Fibroblast of skin of scalp (primary cell): ENCODE measurements at places on chromosomes 5 and 9.

GRCh38 chr9:7996558-7996957 is 197.0 kb upstream of the DMAC1 start:
- DNase-seq, result no peak

DNA sequence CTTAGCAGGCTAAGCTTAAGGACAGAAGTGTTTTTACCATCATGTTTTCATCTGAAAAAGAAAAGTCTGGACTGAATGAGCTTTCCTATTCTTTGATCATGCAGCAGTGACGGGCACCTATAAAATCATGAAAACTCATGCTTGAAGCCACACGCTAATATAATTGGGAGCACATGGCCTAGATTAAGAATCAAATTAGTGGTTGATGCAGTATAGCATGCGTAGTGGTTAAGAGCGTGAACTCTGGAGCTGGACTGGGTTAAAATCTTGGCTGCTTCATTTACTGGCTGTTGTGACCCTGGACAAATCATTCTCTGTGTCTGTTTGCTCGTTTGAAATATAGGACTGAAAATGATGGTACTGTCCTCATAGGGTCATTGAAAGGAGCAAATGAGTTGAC is 49.9 kb upstream of the IL13 start:
- no peak for DNase-seq

GRCh38 chr5:40634154-40634553 is 45.6 kb upstream of the PTGER4 start:
- no peak for DNase-seq

DNA sequence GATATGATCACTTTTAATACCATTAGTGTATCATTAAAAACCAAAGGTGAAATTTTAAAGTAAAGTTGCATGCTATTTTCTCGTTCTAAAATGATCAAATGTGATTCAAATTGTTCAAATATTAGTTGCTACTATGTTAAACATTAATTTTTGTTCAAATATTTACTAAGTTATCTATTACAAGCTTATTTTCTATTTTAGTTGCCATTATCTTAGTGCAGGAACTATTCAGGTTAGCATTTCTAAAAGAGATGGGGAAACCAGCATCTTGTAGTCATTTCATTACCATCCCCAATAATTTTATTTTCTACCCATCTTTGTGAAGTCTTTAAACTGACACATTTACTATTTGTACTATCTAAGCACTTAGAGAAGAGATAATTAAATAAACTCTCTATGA is 166.0 kb downstream of the RFX3 start:
- DNase-seq, result no peak

DNA sequence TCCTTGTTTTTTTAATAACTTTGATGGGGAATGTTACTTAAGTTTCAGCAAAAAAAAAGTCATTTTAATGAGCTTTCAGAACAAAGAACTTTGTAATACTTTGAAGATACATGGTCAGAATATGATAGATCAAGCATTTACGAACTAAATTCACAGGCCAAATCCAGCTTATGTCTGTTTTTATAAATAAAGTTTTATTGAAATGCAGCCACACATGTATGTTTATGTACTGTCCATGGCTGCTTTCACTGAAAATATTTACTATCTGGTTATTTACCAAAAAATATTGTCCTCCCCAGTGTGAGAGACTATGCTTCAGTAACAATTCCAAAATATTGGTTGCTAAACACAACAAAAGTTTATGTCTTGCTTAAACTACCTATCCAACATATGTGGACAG is 366.7 kb downstream of the PIK3R1 start:
- no peak for DNase-seq

GRCh38 chr9:17462869-17463464 is 115.9 kb upstream of the SH3GL2 start:
- peak; percentile 67 for DNase-seq

DNA sequence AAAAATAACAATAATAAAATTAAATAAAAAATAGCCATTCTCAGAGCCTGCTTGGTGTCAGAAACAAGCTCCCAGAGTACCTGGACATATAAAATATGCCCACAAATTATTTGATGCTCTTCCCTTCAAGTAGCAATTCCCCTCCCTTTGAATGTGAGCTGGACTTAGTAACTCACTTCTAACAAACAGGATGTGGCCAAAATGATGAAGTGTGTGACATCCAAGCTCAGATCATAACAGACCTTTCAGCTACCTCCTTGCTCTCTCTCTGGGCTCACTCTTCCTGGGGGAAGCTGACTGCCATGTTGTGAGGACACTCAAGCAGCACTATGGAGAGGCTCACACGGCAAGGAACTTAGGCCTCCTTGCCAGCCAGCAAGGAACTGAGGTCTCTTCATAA is 69.0 kb downstream of the SPRY4 start:
- no peak for DNase-seq

DNA sequence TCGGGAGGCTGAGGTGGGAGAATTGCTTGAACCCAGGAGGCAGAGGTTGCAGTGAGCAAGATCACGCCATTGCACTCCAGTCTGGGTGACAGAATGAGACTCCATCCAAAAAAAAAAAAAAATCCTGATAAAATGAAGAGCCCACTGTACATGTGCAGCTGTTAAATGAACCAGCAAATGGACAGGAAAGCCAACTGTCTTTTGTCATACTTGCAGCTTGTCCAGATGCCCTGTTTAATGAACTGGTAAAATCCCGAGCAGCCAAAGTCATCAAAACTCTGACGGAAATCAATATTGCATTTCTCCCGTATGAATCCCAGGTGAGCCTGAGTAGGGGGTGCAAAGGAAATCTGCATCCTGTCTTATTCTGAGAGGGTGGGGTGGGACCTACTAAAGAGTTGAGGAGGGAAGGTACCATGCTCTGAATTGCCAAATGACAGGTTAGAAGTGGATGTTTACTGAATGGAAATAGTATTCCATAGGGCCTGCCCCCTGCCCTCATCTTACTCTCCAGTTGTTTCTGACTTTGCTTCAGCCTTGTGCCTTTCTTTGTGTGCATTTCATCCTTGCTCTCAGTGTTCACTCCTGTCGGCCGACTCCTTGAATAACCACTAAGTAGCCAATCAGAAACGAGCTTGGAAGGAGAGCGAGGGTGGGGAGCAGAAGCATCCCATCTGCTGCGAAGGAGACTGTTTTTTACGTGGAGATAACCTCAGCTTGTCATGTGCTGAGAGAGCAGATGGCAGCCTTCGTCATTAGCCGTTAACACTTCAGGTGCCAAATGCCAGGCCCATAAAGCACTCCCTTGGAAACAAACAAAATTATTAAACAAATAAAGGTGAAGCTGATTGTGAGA is 45.7 kb upstream of the CFAP157 start:
- no peak for DNase-seq

GRCh38 chr9:19173598-19174125 is 46.4 kb upstream of the PLIN2 start:
- peak; percentile 16 for DNase-seq

DNA sequence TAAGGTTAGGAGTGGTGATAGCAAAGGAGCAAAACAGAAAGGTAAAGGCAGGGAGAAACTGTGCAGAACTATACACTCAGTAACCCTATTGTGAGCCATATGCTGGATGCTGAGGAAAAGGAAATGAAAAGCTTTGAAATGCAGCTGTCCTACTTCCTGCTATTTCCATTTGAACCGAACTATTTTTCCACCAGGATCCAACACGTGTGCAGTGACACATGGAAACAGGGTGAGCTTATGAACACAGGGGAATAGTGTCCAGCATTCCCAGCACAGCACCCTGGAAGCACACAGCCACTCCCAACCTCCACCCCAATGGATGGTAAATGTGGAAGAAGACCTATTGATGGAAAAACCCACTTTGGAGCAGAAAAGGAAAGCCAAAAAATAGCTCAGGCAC is 69.0 kb upstream of the SLC12A2 start:
- no peak for DNase-seq

DNA sequence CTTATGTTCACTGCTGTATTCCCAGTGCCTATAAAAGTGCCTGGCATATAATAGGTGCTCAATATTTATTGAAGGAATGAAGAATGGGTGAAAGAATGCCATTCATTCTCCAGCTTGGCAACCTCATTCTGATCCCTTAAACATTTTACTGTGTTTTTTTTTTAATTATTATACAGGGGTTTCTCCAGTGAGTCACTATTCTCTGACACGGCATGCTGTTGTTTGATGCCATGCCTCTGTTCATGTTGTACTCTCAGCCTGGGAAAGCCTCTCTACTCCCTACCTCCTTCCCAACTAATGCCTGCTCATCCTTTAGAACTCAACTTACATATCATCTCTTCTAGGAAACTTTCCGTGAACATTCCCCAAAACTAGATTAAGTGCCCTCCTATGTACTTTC is 70.2 kb upstream of the PHF24 start:
- DNase-seq, result no peak

GRCh38 chr9:85594316-85594715 is 147.4 kb downstream of the AGTPBP1 start:
- no peak for DNase-seq

- DNase-seq, result no peak
Observed at GRCh38 chr9:118693645-118694044, 675.6 kb downstream of the BRINP1 start.

DNA sequence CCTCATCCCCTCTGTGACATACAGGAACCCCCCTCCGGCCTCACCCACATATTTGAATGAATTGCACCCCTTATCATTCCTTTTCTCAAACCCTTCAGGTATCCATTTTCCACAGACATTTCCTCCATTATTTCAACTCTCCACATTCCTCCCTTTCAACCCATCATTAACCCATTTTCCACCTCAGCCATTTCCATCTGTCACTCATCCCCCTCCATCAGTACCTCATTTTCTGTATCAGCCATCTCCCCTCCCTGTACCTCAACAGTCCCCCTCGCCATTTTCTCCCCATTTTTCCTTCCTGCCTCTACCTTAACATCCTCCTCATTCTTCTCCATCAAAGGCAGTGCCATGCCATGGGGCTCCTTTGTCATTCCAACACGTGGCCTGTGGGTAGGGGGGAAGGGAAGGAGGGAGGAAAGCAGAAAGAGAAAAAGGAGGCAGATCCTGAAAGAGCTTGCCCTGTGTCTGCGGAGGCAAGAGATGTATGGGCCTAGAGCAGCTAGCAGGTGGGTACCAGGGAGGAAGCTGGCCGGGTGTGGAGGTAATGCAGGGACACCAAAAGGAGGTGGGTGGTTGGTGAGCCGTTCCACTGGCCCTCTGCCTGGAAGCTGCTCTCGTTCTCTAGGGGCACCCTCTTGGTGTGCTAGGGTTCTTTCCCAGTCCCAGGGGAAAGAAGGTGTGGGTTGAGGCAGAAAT is 1.5 kb downstream of the DNAJB5 start:
- DNase-seq, result no peak

DNA sequence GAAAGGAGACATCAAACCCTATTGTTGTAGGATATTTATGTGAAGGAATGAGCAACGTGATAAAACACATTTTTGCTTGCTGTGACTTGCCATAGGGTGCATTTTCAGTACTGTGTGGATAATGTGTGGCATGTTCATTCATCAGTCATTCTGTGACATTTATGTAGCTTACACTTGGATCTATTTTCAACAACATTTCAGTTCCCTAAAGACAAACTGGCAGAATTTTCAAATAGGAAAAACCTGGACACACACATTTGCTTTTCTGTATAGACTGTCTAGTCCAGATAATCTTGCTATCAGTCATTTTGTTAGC is 127.7 kb downstream of the TMC1 start:
- no peak for DNase-seq

GRCh38 chr9:86163503-86163902 is 64.1 kb upstream of the GOLM1 start:
- no peak for DNase-seq

GRCh38 chr9:87640385-87640795 is 85.5 kb upstream of the CTSL start:
- DNase-seq, result peak; percentile 75

GRCh38 chr5:56601641-56602071 is 213.7 kb upstream of the MAP3K1 start:
- DNase-seq, result no peak

DNA sequence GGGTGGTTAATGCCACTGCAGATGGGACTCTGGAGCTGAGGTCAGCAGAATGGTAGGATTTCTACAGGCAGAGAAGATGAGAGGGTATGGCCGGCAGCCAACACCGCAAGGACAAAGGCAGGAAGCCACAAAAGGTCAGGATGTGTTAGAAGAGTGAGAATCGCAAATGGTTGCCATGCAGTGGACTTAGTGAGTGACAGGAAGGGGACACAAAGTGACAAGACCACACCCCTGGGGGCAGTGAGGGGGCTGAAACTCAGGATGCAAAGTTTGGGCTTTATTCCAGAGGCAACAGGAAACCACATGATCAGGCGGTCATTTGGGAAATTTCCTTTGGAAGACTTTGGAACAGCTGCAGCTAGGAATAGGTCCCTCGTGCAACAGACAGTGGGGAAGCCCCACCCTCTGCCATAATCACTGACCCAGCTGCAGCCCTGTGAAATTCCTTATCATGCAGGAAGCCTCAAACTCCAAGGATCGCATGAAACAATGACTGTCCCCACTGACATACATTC is 14.2 kb upstream of the CCDC180 start:
- DNase-seq, result no peak

GRCh38 chr9:73527521-73527920 is 375.9 kb downstream of the ANXA1 start:
- DNase-seq, result no peak

DNA sequence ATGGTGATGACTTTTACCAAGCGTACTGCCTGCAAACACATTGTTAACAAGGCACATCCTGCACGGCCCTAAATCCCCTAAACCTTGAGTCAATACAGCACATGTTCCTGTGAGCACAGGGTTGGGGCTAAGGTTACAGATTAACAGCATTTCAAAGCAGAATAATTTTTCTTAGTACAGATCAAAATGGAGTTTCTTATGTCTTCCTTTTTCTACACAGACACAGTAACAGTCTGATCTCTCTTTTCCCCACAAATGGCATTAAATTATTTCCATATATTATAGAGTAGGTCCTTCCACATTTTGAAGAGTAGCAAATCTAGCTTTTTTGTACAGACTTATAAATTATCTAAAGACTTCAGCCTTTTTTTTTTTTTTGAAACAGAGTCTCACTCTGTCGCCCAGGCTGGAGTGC is 1.6 kb upstream of the TMEM141 start:
- no peak for DNase-seq

GRCh38 chr9:134227451-134228411 is 63.4 kb upstream of the RNU6ATAC start:
- no peak for DNase-seq

DNA sequence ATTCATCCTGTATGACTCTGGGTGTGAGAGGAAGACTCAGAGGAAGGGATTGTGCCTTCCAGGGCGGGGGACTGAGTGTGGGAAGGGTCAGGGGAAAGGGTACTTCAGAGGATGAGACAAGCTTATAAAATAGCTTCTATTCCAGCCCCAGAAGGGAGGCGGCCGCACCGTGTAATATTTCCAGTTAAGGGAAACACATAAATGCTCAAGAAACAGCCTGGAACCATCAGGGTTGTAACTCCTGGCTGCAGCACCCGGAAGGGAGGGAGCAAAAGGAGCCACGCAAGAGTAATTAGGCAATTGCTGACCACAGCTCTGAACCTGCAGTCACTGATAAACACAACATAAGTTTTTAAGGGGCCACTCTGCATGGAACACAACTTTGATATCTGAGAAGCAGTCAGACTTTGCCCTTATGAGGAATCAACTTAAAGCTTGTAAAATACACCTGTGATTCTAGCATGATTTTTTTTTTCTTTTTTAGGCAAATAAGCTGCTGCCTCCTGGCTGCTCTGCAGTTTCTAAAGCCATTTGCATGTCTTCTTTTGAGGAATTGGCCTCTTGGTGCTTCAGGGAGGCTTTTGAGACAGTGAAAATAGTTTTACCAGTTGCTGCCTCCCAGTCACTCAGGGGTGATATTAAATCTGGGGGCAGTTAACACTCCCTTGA is 382.7 kb downstream of the ENC1 start:
- DNase-seq, result no peak
